GM20000 (cell line): ENCODE measurements at places on chromosomes 11 and 22.

DNA sequence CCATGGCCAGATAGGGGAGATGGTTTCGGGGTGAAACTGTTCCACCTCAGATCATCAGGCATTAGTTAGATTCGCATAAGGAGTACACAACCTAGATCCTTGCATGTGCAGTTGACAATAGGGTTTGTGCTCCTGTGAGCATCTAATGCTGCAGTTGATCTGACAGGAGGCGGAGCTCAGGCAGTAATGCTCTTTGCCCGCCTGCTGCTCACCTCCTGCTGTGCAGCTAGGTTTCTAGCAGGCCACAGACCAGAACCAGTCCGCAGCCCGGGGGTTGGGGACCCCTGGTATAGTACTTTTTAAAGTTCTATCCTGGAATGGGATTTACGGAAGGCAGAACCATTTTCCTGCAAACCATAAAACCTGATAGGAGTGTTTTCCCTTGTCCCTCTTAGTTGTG is 54.6 kb downstream of the POLD3 start:
- no peak for DNase-seq

- no peak for DNase-seq
Observed at GRCh38 chr22:26168939-26169314, 335 bp upstream of the SEZ6L start.

DNA sequence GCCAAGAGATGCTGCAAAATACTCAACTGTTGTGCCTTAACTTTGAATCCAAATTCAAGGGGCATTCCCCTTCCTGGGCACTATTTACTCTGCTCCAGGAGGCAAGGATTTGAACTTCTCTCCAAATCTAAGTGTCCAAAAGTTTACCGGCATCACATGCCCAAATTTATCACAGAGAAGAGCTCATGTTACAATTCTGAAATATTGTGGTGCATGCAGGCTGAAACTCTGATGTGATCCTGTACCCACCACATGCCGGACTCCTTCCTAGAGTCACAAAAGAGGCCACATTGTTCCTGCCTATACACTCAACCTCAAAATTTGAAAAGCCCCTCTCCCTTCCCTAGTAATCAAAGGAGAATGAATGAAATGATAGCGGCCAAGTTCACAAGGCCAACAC is 1.3 kb downstream of the TRAF6 start:
- DNase-seq = no peak

DNA sequence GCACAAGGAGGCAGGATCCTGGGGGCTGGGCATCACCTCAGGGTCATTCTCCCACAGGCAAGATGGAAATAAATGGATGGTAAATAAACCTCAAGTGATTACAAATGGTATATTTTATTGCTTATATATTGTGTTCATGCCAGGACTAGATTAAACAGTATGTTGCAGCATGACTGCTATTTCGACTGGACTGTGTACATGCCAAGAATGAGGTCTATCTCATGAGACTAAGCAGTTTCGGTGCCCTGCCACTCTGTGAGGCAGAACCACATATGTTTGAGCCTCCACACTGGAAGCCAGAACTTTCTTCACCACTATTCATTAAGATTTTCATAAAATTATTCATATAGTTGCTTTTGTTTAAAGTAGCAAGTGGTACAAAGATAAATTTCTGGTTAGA is 140.2 kb downstream of the DDX10 start:
- no peak for DNase-seq

DNA sequence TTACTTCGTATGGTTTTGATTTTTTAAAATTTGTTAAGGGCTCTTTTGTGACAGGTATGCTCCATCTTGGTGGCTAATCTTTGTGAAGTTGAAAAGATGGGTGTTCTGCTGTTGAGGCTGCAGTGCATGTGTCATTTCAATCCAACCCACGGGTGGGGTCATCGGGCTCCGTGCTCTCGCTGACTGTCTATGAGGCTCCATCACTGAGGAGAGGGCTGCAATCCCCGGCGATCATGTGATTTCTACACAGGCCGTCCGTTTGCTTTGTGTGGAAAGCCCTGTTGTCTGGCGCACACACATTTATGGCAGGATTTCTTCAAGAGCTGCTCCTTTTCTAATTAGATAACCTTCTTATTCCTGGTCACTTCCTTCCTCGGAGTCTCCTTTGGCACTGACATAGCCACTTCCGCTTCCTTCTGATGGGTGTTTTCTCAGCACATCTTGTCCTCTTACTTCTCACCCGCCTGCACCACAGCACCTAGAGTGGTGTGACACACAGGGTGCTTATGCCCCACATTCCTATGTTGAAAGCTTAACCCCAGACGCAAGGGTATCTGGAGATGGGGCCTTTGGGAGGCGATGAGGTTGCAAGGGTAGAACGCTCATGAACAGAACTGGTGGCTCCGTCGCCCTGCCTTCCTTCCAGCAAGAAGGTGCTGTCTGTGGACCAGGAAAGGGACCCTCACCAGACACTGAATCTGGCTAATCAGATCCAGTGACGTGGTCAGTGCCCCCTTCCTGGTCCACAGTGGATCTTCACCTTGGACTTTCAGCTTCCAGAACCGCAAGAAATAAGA is 9.4 kb downstream of the MOB2 start:
- no peak for DNase-seq

GRCh38 chr11:114607753-114608459 is 12.3 kb upstream of the NXPE4 start:
- DNase-seq = no peak

GRCh38 chr11:67317888-67318555 is 14.7 kb downstream of the SSH3 start:
- no peak for DNase-seq

DNA sequence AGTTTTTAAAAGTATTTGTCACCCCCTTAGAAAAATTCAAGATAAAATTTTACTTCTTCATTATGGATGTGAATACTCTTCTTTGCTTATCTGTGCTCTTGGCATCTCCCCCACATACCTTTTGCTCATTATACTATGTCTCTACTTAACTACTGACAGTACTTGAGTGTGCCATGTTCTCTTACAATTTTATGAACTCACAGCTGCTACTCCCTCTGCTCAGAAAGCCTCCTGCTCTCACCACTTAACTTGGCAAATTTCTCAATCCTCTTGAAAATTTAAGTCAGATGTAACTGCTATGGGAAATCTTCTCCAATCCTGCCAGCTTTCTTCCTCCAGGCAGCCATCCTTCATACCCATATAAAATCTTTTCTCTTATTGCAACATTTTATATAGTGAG is 163.4 kb downstream of the CNTN5 start:
- no peak for DNase-seq

- peak; percentile 26 for DNase-seq
Observed at GRCh38 chr11:112961751-112962578, 745 bp downstream of the NCAM1 start.

GRCh38 chr11:9250139-9250582 is 15.0 kb downstream of the DENND5A start:
- DNase-seq = peak; percentile 50

- DNase-seq = no peak
Observed at GRCh38 chr11:96045622-96046456, 121.9 kb upstream of the MTMR2 start.

DNA sequence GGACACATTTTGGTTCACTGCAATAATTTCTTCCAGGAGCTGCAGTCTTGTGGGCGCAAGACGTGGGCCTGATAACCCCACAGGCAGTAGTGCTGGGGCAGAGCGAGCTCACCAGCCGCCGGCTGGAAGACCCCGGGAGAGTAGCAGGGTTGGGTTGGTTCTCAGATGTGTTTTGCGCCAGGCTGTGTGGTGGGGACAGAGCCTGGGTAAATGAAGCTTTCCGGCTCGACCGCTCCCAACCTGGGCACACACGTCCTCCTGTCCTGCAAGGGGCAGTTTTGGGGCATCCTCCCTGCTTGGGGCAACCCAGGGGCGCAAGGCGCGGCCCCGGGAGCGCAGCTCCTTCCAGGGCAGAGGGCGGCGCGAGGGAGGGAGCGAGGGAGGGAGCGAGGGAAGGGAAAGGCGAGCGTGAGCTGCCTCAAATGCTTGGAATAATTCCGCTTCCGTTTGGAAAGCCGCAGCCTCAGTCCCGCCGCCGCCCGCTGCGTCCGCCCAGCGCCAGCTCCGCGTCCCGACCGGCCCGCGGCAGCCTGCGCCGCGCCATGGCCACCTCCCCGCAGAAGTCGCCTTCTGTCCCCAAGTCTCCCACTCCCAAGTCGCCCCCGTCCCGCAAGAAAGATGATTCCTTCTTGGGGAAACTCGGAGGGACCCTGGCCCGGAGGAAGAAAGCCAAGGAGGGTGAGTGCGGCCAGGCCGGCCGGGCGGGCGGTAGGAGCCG is at the start of gene PARVA:
Gene PARVA (plus strand): TSS at position 466 of the 718 bp plus-strand sequence. CDS start 77 bp downstream, at position 543.
- DNase-seq = no peak

GRCh38 chr11:27209562-27210005 is 153.4 kb downstream of the CCDC34 start:
- DNase-seq = no peak

DNA sequence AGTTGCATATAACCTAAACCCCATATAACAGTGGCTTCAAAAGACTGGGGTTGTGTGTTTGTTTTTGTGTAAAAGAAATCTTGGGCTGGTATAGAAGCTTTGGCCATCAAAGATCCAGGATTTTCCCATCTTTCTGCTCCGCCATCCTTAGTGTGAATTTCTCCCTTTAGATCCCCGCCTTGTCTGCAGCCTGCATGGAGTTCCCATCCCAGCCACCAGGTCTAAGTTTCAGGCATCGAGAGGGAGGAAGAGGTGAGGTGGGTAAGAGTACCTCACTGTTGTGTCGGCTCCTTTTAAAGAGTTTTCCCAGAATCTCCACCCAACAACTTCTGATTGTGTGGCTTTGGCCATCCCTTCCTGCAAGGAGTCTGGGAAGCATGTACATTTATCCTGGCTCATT is 195.5 kb upstream of the SORL1-AS1 start:
- no peak for DNase-seq

DNA sequence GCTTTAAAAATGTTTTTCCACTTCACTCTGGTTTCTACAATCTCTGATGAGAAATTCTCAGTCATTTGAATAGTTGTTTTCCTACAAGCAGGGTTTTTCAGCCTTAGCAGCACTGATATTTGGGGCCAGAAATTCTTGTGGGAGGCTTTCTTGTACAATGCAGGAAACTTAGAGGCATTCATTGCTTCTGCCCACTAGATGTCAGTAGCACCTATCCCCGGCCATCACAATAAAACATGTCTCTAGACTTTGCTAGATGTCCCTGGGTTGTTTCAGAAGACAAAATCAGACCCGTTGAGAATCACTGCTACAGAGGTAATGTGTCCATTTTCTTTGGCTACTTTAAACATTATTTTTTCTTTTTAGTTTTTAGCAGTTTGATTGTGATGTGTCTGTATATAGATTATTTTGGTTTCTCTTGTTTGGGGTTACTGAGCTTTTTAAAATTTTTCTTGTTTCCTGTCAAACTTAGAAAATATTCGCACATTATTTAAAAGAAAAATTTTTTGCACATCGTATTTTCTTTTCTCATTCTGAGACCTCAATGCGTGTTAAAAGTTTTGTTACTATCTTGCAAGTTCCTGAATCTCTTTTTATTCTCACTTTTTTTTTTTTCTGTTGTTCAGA is 60.8 kb upstream of the CCDC179 start:
- peak; percentile 36 for DNase-seq

GRCh38 chr22:24938741-24939341 is 7.7 kb downstream of the LHFPL7 start:
- DNase-seq = peak; percentile 69

GRCh38 chr22:35404176-35404575 is 4.2 kb downstream of the MCM5 start:
- DNase-seq = no peak

- no peak for DNase-seq
Observed at GRCh38 chr22:29093501-29094300, 20.9 kb downstream of the KREMEN1 start.

- DNase-seq = no peak
Observed at GRCh38 chr11:92916299-92916698, 53.2 kb upstream of the MTNR1B start.
